ENCODE measurements at places on chromosomes 16 and 17. TPM values are rescaled to one million over a fixed set of nuclear protein-coding genes. Genes with fewer than 3 reads are reported as not detected.
A peak's percentile ranks its signal among the peaks of the same experiment; 100 is the strongest.

DNA sequence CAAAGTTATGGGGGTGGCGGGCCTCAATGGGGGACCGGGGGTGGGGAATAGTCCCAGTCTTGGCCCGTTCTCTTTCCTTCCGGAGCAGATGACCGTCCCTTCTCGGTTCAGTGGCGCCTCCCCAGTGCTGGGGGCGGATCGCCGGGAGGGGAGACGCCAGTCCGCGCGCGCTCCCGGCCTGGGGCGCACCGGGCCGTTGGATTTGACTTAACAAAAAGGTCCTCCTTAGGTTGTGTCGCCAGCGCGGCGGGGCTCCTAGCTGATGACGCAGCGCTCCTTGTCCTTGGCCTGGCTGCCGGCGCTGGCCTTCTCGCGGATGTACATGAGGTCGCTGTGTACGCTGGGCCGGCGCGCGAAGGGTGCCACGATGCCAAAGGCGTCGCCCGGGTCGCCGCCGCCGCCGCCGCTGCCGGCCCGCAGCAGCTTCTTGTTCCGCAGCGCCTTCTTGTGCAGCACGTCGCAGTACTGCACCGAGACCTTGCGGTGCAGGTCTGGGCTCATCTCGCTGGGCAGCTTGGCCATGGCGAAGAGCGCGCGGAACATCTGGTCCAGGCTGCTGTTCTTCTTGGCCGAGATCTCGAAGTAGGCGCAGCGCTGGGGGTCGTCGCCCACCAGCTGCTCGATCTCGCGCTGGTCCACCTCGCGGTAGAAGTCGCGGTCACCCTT is 1.2 kb downstream of the RASD1 start:
- peak; percentile 81 for DNase-seq

GRCh38 chr16:2535625-2536013 is 2.2 kb upstream of the PDPK1 start:
- DNase-seq = peak; percentile 90

GRCh38 chr17:79242393-79242792 is 167.8 kb downstream of the ENGASE start:
- no peak for DNase-seq

DNA sequence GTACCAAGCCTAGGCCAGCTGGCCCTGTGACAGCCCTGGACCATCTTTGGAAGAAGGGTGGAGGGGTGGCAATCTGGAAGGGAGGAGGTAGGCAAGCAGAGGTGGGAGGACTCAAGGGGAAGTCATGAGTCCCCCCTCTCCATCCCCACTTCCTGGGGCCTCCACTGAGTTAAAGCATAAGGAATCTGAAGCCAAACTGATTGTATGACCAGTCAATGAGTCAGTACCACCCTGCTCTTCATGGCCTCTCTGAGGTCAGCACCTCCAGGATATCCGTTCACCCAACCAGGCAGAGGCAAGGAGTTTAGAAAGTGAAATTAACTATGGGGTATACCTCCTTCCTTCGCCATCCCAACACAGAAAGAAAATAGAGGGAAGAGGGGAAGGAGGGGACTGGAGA is 272.7 kb downstream of the SOX9 start:
- peak; percentile 85 for DNase-seq

DNA sequence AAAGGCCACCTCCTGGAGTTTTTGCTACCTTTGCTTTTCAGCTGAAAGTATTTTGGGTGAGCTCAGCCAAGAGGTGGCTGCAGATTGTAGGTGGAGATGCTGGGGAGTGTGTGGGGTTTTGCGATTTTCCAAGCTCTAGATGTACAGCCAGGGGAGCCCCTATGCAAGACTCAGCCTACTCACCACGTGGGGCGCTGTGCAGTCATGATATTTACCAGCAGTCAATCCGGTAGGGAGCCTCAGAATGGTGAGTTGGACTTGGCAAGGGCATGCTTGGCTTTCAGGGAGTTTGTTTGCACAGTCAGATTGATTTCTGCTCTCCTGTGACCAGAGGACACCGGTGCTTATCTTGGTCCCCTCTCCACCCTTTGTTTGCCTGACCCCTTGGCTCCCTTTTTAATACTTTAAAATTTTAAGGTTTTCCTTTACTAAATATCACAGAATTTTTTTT is 175.3 kb downstream of the UTP18 start:
- peak; percentile 24 for DNase-seq

GRCh38 chr17:17491031-17491471 is 5.1 kb downstream of the RASD1 start:
- no peak for DNase-seq

DNA sequence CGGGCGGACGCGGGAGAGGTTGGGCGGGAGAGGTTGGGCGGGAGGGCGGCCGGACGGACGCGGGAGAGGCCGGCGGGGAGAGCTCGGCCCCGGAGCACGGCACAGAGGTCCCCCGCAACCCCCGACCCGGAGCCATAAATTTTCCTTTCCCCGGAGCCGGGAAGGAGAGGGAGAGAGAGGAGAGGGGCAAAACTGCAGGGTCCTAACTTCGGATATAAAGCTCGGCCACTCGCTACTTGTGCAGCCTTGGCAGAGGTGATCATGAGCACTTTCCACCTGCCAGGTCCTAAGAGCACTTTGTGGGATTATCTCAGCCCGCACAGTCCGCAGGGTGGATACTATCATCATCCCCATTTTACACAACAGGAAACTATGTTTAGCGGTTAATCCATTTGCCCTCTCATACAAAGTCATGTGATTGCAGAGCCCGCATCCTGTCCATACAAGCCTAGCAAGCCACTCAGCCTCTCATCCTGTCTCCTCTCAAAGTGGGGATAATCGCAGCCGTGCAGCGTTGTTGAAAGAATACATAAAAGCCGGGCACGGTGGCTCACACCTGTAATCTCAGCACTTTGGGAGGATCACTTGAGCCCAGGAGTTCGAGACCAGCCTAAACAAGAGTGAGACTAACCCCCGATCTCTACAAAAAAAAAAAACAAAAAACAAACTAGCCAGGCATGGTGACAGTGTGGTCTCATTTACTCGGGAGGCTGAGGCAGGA is 780 bp upstream of the DCAKD start:
- DNase-seq = peak; percentile 53

GRCh38 chr16:71359431-71359830 is 908 bp downstream of the CALB2 start:
- peak; percentile 8 for DNase-seq

GRCh38 chr17:62162898-62163297 is 97.8 kb upstream of the MED13 start:
- no peak for DNase-seq

DNA sequence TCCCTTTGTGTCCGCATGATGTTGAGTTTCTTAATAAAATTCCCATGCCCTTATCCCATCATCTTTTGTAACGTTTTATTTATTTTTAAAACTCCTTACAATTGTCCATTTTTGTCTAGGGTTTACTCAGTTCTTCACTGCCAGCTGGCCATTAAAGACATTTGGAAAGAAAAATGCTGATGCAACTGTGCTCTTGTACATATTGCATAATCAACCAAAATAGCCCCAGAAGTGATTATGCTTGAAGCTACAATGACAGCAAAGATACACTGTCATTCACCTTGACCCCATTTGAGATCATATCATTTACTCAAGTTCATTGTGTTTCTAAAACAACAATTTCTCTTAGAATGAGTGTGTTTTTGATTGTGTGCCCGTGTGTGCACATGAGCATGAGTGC is 1074.6 kb upstream of the RBFOX1 start:
- no peak for DNase-seq

- no peak for DNase-seq
Measured at GRCh38 chr16:73252446-73252845, 204.5 kb upstream of the ZFHX3 start.

DNA sequence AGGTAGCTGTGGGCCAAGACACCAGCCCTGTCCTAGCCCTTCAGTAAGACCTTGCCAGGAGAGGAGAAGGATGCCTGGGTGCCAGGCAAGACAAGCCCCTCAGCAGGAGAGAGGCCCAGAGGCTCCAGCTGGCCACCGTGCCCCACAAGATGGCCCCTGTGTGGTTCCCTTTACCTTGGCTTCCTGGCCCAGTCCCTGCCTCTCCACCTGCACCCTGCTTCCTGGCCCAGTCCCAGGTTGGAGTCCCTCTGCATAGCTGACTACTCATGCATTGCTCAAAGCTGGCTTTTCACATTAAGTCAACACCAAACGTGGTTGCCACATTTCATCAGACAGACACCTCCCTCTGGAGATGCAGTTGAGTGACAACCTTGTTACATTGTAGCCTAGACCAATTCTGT is 4.0 kb downstream of the SYNGR3 start:
- DNase-seq = peak; percentile 66

DNA sequence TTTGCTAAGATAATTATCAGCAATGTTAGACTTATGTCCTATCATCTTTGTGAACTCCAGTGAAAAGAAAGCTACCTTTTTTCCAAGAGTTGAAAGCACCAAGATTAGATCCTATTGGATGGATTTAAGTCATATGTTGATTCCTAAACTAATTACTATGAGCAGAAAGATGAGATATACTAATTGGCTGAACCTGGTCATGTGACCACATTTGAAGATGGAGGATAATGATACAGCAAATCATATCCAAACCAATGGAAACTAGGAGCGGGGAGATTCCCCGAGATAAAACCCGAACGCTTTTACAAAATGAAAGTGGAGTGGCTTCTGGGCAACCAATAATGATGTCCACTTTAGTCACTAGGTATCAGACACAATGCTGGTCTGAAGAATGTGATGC is 1060.2 kb upstream of the EEF2KMT start:
- no peak for DNase-seq

- DNase-seq = peak; percentile 37
Measured at GRCh38 chr17:38893607-38894006, 23.7 kb downstream of the LASP1 start.

- DNase-seq = no peak
Measured at GRCh38 chr16:30601966-30602365, 8.2 kb downstream of the ZNF689 start.

- DNase-seq = peak; percentile 88
Measured at GRCh38 chr17:59451706-59452105, 113.7 kb upstream of the DHX40 start.

DNA sequence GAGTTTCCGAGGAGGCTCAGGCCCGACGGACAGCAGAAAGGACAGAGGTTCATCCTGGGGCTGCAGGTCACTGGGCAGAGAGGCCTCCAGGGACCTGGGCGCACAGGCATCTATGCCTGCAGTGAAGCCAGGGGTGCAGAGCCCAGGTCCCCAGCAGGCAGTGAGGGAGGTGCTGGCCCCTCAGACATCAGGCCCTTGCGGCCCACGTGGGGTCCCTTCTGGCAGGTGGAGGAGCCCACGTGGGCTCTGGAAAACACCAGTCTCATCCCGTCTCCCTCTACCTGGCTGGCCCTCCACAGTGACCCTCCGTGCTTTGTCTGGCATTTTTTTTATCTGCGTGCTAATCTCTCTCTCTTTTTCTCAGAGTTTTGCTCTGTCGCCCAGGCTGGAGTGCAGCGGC is 36.5 kb downstream of the ENGASE start:
- DNase-seq = no peak

GRCh38 chr16:12874186-12874585 is 27.2 kb upstream of the SHISA9 start:
- peak; percentile 86 for DNase-seq

GRCh38 chr17:949623-950303 is 29.8 kb downstream of the NXN start:
- no peak for DNase-seq

DNA sequence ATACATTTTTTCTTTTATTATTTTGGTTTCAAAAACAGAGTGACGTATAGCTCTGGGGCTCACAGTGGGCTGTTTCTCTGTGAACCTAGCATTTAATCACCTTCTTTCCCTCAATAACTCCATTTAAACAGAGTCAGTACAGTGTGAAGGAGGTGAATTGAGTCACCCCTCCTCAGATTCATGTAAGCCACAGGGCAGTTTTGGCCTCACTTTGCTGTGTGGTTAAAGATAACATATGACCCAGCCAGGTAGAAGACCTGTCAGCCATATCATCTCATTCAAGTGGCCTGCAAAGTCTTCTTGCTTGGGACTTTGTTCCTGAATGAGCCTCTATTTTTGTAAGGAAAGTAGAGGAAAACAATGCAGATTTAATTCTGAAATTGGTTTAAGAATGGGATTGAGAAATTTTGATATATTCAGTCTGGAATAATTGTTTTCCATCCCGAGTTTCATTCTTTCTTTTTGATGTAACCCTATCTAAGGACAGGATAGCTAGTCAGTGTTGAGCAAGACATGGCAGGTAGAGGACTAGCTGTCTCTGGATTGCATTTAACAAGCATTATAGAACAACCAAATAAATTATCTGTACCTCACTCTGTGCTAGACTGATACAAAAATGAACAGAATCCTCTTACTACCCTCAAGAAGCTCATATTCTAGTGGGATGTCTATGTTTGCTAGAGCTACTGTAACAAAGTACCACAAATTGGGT is 13.1 kb downstream of the MAP2K6 start:
- no peak for DNase-seq

CLEC16A gene
- 21.4 TPM for total RNA-seq

CIBAR2 gene
- not detected for total RNA-seq

SLC22A31 gene
- not detected for total RNA-seq

G6PC1 gene
- total RNA-seq = not detected

KRT16 gene
- total RNA-seq = 0.38 TPM

DNAI2 gene
- total RNA-seq = not detected

CHRNE gene
- total RNA-seq = 0.13 TPM

C16orf54 gene
- total RNA-seq = not detected

EME2 gene
- total RNA-seq = 12.3 TPM

KCNG4 gene
- total RNA-seq = not detected
